ENCODE measurements at places on chromosomes 5 and 9.

- DNase-seq: peak; percentile 41
Measured at GRCh38 chr5:140220032-140220697, 45.2 kb downstream of the CYSTM1 start.

DNA sequence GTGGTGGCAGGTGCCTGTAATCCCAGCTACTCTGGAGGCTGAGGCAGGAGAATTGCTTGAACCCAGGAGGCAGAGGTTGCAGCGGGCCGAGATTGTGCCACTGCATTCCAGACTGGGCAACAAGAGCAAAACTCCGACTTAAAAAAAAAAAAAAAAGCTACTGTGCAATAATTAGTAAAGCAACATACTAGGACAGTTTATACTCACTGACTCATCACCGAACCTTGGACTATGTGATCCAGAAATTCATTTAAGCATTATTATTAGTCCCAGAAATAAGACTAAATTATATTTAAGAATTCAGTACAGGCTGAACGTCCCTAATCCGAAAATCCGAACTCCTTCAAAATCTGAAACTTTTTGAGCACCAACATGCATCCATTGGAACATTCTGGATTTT is 37.8 kb downstream of the GOLPH3 start:
- DNase-seq: no peak

DNA sequence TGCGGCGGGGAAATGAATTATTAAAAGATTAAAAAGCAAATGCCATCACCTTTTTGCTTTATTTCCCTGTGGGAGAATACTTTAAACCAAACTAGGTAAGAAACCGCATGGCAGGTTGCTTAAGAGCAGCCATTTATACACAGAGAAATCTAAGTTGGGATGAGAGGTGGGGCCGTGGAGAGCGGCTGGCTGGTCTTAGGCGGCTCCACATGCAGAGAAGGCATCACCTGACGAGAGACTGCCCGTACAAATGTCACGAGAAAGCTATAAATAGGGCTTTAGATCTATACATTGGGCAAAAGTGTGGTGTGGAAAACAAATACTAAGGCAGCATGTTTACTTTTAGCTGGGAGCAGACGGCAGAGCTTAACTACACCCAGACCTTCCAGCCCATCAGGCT is 39.4 kb downstream of the MED27 start:
- DNase-seq: no peak

GRCh38 chr9:19998823-19999455 is 210.1 kb upstream of the SLC24A2 start:
- DNase-seq: no peak

DNA sequence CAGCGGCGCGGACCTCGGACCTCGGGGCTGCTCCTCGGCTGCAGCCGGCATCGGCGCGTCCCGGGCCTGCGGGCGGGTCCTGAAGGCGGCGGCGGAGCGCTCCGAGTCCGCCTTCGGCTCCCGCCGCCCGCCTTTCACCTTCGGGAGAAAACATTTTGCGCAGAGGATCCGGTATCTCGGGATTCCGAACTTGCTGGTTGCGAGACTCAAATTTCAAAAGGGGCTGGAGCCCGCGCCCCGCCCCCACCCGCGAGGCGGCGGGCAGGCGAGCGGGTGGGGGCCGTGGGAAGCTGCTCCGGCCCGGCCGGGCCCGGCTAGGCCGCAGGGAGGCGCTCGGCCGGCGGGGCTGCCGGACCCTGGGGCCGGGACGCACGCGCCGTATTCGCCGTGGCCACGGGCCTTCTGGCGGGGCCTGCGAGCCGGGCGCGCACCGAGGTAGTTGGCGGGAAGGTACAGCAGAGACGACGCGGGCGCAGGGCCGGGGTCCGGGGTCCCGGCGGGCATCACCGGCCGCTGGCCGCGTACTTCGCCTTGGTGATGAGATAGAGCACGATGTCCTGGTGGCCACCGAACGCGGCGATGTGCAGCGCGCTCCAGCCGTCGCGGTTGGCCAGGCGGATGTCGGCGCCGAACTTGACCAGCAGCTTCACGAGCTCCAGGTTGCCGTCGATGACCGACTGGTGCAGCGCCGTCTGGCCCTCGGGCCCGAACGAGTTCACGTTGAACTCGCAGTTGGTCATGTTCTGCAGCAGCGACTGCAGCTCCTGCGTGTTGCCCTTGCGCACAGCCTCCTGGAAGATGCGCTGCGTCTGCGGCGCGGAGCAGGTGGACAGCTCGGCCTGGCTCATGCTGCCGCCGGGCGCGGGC is 757 bp downstream of the NRARP start:
- DNase-seq: peak; percentile 37

DNA sequence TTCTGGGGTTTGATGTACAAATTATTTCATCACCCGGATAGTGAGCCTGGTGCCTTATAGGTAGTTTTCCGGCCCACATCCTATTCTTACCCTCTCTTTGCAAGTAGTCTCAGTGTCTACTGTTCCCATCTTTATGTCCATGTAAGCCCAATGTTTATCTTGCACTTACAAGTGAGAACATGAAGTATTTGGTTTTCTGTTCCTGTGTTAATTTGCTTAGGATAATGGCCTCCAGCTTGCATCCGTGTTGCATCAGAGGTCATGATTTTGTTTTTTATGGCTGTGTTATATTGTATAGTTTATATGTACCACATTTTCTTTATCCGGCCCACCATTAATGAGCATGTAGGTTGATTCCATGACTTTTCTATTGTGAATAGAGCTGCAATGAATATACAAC is 136.5 kb downstream of the PRR16 start:
- no peak for DNase-seq

DNA sequence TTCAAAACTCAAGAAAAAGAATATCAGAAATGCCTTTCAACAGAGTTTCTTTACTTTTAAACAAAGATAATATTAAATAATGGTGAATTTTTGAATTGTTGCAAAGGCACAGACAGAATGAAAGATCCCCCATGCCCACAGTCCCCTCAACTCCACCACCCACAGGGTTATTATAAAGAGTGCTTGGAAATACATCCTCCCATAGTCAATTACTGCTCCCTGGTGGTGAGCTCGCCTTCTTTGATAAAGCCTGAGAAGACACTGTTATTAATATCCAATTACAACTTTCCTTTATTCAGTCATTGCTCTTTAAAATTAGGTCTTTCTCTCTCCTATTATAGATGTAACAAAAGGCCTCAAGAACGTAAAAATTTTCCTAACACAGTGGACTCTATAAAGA is 490.2 kb upstream of the RORB start:
- no peak for DNase-seq

DNA sequence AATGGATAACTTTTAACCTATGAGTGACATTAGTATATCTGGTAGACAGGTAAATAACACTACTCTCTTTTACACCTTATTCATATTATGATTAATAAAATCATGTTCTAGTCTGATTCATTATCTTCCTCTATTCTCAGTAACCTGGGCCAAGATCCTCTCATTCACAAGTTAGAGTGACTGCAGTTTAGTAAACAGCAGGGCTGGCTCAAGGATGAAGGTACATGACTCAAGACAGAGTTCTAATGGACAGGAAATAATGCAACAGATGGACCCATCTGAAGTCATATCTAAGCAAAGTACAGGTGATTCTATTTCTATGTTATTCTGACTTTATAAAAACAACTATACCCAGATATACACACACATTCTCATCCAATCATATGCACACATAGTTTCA is 582.5 kb upstream of the CDH18 start:
- DNase-seq: no peak

GRCh38 chr5:159533197-159533596 is 202.9 kb upstream of the IL12B start:
- DNase-seq: no peak
